Activated naive CD4-positive, alpha-beta T cell treated with anti-CD3 and anti-CD28 coated beads, Interleukin-2, amount 50 U/mL, for 16 hours (primary cell): ENCODE measurements at places on chromosomes 2 and 18.

- peak; percentile 53 for DNase-seq
Measured at GRCh38 chr2:190843890-190844699, 36.5 kb upstream of the GLS start.

GRCh38 chr2:174839662-174840061 is 75.4 kb upstream of the CHRNA1 start:
- no peak for DNase-seq

DNA sequence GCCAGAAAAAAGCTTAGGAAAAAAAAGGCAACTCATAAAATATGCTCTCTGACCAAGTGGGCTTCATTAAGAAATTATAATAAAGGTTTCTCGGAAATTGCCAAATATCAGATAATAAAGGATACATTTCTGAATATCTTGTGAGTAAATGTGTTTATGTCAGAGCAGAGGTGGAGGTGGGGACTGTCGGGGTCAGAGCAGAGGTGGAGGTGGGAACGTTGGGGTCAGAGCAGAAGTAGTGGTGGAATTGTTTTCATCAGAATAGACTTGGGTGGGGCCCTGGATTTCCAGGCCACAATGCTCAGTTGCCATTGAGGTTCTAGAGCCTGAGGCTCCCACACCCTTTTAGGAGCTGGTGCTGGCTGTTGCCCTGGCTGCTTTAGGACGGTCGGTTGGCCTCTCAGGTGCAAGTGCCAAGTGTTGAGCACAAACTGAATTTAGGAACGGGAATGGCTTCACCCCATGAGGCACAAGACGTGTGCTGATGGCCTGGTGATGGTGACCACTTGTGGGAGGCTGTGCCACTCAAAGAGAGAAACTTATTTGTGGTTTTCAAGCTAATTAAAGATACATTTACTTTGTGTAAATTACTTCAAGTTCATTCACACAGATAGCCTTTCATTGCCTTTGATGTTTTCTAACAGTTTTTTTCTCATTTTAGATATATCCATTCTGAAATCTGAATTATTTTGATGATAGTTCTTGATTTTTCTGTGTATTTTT is 131.5 kb downstream of the ATP9B start:
- peak; percentile 32 for DNase-seq

DNA sequence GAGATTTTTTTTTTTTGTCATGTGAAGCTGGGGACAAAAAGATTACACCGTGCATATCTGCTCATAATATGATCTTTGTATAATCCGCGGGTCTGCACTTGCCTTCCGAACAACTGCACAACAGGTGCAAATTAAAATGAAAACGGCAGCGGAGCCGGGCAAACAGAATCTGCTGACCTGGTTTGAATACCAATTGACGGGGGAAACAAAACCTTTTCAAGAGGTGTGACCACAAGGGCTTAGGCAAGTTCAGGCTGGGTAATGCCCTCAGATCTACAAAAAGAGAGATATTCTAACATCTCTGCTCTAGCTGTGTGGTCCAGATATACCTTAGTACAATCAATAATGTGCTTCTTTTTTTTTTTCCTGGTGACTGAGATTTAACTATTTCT is 88.5 kb downstream of the ZEB2 start:
- no peak for DNase-seq

DNA sequence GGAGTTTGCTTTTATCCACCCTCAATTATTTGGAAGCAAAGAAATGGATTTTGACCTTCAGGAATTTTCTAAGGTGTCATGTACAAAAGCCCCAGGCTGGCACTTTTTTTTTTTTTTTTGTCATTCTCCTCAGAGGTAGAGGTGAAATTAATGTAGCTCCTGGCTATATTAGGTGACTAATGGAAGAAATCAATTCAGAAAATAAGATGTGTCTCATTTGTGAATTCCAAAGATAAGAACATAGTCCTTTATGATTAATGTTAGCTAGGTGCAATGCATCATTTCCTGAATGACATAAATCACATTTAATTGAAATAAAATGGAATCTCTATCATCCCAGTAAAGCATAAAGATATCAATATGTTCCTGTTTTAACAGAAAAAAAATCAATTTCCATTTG is 477.6 kb downstream of the FBXO15 start:
- DNase-seq: no peak

DNA sequence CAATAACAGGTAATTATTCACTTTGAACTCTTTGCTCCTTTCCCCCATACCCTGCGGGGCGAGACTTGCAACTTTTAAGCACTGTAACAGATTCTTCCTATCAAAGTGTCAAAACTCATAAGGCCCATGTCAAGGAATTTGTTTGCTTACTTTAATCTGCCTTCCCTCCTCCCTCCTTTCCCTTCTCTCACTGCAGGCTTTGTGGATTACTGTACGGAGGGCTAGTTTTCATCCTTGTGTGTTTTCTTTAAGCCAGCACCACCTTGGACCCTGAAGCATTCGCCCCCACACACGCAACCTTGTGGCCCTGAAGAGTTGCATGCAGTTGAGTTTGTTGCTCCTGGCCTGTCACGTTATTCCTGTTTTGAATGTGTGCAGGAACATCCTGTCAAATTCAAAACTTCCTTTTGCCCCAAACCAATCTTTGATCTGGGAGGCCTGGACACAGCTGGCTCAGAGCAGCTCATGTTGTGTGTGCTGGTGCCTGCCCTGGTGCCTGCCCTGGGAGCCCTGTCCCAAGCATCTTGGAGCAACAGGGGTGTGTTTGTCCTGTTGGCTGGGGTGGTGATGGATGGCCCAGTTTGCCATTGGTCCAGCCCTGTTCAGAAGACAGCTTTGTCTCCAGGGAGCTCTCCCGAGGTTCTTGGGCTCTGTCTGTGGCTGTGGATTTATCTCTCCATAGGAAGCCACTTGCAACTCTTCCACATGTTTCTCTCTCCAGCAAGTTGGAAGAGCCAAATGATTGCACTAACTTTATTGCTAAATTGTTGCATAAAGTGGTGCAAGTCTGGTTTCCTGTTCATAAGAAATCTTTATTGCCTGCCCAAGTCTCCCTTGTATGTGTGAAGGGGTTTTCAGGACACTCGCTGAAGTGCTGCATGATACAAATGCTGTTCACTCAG is 199.6 kb downstream of the VAPA start:
- no peak for DNase-seq

GRCh38 chr2:56292951-56293350 is 109.2 kb downstream of the CCDC85A start:
- no peak for DNase-seq

DNA sequence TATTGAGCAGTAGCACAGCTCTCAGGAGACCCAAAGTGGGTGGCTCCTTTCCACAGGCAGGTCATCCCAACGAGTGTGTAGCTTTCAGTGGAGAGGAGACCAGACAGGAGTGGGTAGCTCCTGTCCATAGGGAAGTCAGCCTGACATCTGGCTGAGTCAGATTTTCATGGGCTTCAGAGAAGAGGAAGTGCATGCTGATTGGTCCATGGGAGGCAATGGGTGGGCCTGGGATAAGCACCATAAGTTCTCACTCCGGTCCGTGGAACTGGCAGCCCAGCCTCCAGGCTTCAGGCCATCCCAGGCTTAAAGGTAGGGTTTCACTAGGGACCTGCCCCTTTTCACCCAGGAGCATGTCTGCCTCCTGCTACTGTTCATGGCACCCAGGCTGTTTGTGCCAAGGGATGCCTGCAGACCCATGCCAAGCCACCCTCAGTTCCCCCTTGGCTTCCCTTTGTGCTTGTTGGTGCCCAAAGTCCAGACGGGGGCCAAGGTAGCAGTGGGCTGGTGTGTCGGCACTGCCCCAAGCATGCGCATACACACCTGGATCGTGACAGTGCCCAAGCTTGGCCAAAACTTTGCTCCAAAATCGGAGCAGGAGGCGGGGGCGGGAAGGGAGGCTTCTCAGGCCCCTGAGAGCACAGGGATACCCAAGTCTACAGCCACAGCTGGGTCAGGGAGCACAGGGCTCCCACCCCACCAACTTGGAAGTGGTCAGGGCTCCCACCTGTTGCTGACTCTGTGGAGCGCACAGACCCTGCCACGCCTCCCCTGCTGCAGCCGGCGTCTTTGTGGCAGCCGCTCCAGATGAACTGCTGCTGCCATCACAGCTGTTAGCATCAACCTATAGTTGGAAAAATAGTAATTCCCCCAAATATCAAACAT is 26.4 kb downstream of the MARCHF7 start:
- no peak for DNase-seq

GRCh38 chr2:36559221-36559942 is 38.6 kb downstream of the FEZ2 start:
- DNase-seq: no peak

DNA sequence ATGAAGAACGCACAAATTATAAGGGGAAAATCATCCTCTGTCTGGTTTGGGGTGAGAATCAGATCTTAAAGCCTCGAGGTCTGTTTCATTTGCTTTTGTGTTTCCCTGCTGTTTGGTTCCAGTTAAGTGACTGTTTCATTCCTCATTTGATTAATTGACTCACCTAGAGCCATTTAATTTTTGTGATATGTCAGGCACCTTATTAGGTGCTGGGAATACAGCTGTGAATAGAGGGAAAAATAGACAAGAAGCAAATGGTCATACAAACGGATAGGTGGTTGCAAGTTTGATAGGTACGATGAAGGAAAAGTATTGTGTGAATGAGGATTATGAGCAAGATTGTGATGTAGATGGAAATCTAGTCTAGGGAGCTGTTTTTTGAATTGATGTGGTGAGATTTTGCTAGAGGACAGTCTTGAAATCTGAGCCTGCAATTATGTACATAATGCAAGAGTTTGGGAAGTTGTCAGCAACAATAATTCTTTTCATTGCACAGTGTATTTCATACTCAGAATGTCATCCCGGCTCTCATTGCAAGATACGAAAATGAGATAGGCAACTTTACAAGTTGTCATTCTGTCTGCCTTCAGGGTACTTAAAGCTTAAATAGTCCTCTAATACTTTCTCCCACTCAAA is 2.2 kb downstream of the ACSL3 start:
- DNase-seq: no peak

GRCh38 chr2:217307023-217307422 is 447.2 kb upstream of the TNP1 start:
- DNase-seq: no peak
